NCI-H2029 (cell line): ENCODE measurements at places on chromosomes 5 and 9.

DNA sequence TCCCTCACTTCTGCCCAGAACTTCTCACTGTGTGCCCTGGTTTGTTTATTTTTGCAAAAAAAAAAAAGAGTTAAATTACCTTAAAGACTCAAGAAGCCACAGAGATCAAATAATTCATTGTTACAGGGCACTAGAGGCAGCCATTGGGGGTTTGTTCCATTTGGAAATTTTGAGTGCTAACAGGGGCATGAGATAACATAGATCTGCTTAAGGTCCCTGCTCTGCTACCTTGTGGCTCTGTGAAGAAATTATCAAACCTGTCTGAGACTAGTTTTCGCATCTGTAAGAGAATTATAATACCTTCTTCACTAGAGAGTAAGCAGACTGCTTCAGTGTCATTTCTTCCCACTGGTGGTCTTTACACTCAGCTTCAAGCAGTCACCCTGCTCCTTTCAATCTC, 394 bp downstream of the TLR4 start:
- no peak for DNase-seq

DNA sequence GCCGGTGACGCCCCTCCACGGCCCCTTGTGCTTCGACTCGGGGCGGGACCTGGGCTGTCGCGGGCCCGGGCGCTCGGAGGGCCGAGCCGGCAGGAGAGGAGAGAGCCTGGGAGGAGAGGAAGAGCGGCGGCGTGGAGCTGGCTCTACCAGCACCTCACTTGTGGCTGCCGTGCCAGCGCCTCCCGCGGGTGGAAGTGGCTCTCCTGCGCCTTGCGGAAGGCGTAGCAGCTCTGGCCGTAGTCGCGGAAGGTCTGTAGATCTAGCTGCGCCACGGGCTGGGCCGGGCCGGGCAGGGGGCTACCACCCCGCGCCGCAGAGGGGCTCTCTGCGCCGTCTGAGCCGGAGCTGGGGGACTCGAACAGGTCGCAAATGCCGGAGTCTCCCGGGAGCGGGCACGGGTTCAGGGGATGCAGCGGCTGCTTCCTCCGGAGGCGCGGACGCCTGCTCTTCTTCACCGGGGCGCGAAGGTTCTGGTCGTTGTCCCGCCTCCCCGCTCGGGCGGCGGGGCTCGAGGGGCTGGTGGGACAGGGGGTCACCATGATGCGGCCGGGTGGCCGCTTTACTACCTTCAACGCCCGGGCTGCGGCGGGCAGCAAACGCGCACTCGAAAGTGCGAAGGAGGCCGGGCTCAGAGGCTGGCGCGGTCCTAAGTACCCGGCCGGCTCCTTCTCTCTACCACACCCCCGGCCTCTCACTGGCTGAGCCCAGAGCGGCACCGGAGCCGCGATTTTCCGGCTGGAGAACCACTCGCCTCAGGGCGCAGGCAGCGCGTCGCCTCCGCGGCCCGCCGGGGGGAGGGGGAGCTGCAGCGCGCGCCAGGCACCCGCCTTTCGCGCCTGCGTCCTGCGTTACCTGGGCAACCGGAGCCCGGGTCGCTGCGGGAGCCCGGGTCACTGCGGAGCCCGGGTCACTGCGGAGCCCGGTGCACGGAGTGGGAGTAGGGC, at the start of gene CCNO:
Gene CCNO (minus strand): TSS at position 624 of the 944 bp plus-strand sequence. CDS start 85 bp downstream, at position 539.
- DNase-seq = peak; percentile 87

DNA sequence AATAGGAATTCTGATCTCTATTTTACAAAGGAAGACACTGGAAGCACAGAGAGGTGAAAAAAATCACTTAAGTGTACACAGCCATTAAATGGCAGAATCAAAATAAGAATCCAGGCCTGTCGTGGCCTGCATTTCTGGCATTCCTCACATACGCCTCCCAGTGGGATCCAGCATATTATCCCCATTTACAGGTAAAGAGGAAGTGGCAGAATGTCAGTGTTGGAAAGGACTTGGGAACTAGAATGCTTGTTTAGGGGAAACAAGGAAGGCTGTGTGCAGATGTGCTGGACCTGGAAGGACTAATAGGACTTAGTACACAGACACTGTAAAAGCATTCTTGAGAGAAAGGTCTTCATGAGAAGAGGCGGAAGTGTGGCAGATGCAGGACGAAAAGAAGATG, 241.8 kb downstream of the TRIM32 start:
- no peak for DNase-seq

DNA sequence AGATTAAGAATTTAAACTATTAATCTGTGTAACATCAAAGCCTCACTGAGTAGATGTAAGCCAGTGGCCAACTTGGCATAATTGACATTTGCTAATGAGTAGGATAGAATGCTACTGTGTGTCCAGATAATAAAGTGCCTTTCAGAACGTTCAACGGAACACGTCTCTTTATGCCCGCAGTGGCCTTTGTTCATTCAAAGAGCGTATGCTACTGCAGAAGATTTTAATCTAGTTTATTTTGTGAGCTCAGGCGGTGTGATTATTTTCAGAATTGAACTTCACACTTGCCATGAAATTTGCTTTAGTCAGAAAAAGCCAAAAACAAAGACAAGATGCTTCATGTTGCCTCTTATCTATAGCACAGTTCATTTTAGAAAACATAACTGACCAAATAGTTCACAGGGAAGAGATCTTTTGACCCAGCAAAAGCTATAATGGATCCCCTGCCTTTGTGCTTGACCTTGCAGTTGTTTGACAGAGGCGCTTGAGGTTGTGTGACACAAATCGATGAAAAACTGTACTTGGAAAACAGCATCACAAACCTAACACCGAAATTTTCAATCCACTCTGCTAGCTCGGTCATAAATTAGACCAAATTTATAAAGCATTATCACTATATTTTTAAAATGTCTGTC, 530.9 kb upstream of the TYRP1 start:
- no peak for DNase-seq

DNA sequence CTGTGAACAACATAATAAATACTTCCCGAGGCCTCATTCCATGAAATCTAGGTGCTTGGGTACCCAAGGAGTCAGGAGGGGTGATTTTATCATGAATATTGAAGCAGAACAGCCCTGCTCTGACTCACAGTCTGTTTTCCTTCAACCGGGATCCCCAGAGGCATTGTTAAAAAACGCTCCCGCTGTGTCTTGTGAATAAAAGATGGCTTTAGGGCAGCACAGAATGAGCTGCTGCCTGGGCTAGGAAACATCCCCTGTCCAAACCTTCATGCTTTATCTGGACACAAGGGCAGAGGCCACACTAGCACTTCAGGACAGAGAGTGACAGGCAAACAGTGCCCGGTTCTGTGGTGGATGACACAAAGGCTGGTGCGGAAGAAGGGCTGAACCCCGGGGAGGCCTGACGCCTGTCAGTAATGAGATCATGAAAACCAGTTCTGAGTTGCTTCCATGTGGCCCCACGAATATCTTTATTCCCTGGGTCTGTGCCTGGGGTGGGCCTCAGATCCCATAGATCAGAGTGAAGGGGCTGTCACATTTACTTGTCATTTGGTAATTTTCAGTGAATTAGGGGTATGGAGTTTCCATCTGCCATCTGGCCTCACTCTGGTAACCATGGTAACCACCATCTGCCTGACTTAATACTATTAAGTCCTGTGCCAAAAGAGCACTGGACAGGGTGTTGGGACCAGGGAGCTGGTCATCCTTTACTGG, 2.6 kb downstream of the IGFBPL1 start:
- no peak for DNase-seq

GRCh38 chr5:118279540-118280294, 708.6 kb downstream of the DTWD2 start:
- no peak for DNase-seq

- no peak for DNase-seq
Observed at GRCh38 chr5:137392261-137392660, 106.9 kb downstream of the SPOCK1 start.

DNA sequence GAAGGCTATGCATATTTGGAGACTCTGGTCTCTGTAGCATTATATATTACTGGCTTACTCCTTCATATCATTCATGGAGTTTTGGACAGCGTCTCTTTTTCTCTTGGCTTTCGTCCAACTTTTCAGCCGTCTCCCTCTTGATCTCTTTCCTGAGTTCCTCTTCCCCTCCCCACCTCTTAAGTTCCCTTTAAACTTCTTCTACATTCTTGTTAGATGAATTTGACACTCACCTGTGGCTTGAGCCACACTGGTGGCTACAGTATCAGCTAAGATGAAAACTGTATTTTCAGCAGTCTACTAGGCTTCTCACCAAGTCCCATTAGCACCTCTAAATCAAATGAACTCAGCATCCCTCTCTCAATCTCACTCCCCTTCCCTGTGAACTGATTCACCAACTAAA, 128.1 kb downstream of the STARD4 start:
- DNase-seq = no peak

- DNase-seq = no peak
Observed at GRCh38 chr9:89780959-89781358, 176.1 kb downstream of the GADD45G start.

GRCh38 chr5:110239786-110240185, 486.7 kb downstream of the TMEM232 start:
- no peak for DNase-seq

GRCh38 chr5:119439140-119439631, 13.1 kb upstream of the HSD17B4 start:
- DNase-seq = no peak

- no peak for DNase-seq
Observed at GRCh38 chr5:134536876-134537275, 11.4 kb downstream of the JADE2 start.

- DNase-seq = no peak
Observed at GRCh38 chr9:82021198-82021597, 32.6 kb downstream of the SPATA31D1 start.

DNA sequence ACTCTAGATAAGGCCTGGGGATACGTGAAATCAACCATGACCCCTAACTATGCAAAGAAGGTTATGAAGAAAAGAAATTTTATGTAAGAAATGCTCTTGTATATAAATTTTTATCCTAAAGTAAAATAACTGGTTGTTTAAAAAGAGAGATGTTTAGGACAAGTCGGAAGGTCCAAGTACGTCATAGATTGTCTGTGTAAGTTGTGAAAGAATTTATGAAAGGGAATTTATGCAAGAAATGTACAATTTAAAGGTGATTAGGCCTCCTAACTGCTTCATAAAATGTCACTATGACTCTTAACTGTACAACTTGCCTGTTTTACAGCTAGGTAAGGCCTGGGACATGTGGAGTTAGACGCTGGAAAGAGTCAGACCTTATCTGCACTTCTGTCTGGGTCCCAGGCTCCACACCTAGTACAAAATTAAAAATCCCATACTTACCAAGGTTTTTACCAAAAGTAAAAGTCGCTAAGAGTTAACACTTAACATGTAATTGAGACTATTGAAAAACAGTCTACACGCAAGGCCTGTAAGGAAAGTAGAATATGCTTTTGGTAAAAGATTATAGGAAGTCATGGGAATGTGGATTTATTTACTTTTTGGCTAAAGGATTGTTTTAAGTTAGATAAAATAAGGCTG, 77.4 kb downstream of the KIAA0825 start:
- DNase-seq = no peak

DNA sequence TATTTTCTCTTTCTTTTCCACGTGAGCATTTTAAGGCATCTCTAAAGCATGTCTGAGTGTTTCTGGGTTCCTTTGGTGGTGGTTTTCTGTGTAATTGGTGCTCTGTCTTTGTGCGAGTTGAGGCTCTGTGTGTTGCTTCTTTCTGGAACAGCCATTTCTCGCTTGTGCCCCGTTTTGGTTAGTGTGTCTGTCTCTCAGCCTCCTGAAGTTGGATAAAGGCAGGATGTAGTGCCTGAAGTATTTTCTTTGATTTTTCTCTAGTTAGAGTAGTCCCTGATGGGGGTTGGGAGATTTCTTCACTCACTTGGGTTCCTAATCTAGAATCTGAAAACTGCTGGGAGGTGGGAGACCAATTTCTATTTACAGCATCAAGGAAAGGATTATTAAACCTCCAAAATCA, 129.7 kb upstream of the TMEM161B start:
- DNase-seq = no peak

DNA sequence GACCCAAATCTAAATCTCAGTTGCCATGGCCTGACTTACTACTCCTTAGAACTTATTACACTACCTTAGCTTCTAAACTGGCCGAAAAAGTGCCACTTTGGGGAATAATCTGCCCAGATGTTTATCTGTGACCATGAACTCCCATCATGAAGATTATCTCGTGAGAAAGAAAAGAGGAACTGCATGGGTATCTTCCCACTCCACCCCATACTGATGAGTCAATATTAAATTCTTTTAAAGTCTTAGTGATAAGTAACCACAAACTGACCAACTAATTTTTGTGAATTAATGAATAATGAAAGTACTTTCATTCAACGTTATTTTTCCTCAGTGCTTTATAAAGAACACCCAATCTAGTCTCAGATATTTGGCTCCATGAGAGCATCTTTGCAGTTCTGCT, 493.5 kb downstream of the EBF1 start:
- no peak for DNase-seq

DNA sequence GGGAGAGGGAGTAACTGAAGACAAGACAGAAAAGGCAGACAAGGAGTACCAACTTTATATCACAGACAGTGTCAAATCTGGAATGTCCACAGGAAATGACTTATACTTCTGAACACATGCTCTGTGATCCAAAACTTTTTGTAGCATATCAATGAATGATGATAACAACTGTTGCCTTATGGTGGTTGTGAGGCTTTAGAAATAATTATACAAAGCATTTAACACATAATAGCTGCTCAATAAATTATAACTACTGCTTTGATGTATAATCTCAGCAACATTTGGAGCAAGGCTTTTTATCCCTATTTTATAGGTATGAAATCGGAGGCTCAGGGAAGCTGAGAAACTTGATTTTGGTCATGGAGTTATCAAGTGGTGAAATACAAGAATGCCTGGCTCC, 3.3 kb upstream of the ASTN2 start:
- DNase-seq = no peak

GRCh38 chr9:93129286-93129685, 4.8 kb downstream of the NINJ1 start:
- DNase-seq = no peak

GRCh38 chr5:88892669-88893068, 9.7 kb upstream of the MEF2C start:
- DNase-seq = no peak

DNA sequence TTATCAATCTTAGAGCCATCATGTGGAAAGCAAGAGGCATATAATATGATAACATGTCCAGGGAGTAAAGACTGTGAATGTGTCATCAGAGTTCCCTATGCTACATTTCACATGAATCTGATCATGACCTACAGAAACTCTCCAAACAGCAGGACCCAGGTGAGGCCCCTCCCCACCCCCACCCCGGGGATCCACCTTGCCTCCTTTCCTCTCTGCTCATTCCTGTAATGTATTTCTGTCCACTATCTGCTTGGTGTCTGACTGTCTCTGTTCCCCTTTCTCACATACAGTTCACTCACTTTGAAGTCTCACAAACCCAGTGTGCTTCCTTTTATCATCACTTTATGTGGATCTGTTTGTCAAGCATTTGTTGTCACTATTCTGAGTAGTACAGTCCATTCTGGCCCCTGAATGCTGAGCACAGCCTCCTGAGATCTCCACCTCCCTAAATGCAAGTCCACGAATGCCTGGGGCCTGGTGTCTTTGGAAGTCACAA, 76.4 kb upstream of the SMARCA2 start:
- DNase-seq = no peak

- no peak for DNase-seq
Observed at GRCh38 chr9:124436320-124436719, 13.9 kb upstream of the ADGRD2 start.

- DNase-seq = no peak
Observed at GRCh38 chr5:95779611-95780010, 42.9 kb downstream of the GLRX start.
